ENCODE measurements at places on chromosomes 16 and 17. TPM values are rescaled to one million over a fixed set of nuclear protein-coding genes. Genes with fewer than 3 reads are reported as not detected.

Gene PARD6A
- total RNA-seq = 9.2 TPM

Gene ABCA9
- total RNA-seq = 0.09 TPM

Gene IKZF3
- total RNA-seq = 70.7 TPM

DNA sequence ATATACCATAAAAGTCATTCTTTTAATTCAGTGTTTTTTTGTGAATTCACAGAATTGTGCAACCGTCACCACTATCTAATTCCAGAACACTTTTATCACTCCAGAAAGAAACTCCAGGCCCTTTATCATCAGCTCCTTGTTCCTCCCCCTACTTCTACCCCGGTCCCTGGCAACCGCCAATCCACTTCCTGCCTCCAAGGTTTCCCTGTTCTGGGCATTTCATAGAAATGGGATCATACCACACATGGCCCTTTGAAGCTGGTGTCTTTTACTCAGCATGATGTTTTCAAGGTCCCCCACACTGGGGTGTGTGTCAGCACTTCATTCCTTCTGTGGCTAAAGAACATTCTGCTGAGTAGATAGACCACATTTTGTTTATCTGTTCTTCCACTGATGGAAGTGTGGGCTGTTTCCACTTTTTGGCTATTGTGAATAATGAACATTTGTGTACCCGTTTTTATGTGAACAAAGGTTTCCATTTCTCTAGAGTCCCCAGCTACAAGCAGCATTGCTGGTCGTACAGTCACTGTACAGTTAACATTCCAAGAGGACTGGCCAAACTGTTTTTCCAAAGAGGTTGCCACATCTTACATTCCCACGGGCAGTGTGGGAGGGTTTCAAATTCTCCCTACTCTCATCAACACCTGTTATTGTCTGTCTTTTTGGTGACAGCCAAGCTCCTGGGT is 75.8 kb upstream of the ZNF469 start:
- no peak overlapping the region for H3K4me3 ChIP-seq
- DNase-seq = no peak
- no peaks in the 10 kb centered on the region for H3K36me3 ChIP-seq
- peaks cover 9% of the 10 kb centered on the region for H3K27me3 ChIP-seq
- H3K4me1 ChIP-seq = no peaks in the 10 kb centered on the region
- H3K27ac ChIP-seq = no peak overlapping the region

DNA sequence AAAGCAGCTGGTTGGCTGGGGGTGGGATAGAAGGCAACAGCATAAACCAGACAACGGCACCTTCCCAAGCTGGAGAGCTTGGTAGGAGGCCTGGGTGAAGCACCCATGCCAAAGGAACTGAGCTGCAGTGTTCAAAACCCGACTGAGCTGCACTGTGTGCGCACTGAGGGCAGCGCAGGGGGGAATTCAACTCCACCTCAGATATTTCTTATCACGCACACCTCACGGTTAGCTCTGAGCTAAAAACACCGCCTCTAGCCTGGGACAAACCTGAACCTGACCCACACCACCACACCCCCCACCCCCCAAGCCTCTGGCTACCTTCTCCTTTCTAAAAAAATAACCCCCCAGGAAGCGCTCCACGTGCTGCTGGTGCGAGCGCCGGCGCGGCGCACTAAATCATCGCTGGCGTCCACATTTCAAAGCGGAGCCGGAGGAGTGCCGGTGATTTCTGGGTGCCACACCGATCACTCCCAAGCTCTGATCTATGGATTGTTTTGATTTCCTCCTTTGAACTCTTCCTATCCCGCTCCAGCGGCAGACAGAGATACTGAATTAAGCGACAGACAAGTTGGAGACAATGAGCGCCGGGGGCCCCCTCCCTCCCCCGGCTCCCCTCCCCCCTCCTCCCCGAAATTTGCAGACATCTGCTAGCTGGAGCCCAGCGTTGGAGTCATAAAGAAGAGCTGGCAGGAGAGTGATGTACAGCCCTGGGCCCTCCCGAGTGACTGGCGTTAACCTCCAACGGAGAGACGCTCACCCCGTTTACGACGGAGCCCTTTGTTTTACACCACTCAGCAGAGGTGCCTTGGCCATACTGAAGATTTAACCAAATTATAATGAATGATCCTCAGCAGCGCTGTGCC is 85.0 kb downstream of the NOG start:
- H3K27me3 ChIP-seq = peaks cover 39% of the 10 kb centered on the region
- H3K27ac ChIP-seq = no peak overlapping the region
- H3K4me1 ChIP-seq = peaks cover 35% of the 10 kb centered on the region
- no peaks in the 10 kb centered on the region for H3K36me3 ChIP-seq
- H3K4me3 ChIP-seq = peak overlapping the region; percentile 73

GRCh38 chr16:89722392-89723278 is 1.3 kb downstream of the ZNF276 start:
- peaks cover 56% of the 10 kb centered on the region for H3K4me1 ChIP-seq
- peak overlapping the region; percentile 96 for H3K4me3 ChIP-seq
- DNase-seq = peak; percentile 74
- peak overlapping the region; percentile 72 for H3K27ac ChIP-seq
- H3K36me3 ChIP-seq = peaks cover 14% of the 10 kb centered on the region

GRCh38 chr16:83810901-83811300 is 3.1 kb downstream of the HSBP1 start:
- peak overlapping the region; percentile 80 for H3K27ac ChIP-seq

DNA sequence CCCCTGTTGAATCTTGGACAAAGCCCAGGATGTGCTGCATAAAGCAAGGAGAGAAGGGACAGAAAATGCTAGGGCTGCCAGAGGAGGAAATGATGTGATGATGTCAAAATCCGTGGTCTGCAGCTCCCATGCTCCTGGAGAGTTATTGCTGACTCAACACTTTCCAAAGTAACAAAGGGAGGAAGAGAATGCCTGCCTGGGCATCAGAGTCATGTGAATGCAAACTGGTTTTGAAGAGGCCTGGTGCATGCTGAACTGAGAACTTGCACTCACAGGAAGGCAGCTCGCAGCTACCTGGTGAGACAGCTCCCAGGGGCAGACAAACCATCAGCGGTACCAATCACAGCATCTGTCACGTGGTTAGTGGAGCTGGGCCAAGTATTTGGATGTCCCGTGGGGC is 2.8 kb downstream of the MARVELD3 start:
- H3K27me3 ChIP-seq = peaks cover 13% of the 10 kb centered on the region
- no peak overlapping the region for H3K27ac ChIP-seq
- no peaks in the 10 kb centered on the region for H3K36me3 ChIP-seq
- no peaks in the 10 kb centered on the region for H3K4me1 ChIP-seq

GRCh38 chr16:6682142-6682811 is 650.4 kb upstream of the RBFOX1 start:
- H3K36me3 ChIP-seq = no peaks in the 10 kb centered on the region
- peak; percentile 7 for DNase-seq
- no peak overlapping the region for H3K27ac ChIP-seq
- no peaks in the 10 kb centered on the region for H3K27me3 ChIP-seq
- H3K4me3 ChIP-seq = no peak overlapping the region
